ENCODE measurements at places on chromosomes 1 and 21. TPM values are rescaled to one million over a fixed set of nuclear protein-coding genes. Genes with fewer than 3 reads are reported as not detected.

Gene MRPL55
- total RNA-seq = 38.6 TPM

Gene AGTRAP
- 41.3 TPM for total RNA-seq

Gene HSD11B1
- total RNA-seq = 1.5 TPM

Gene C8A
- not detected for total RNA-seq

Gene LRRC8B
- 22.1 TPM for total RNA-seq

Gene LYPLA2
- 75.9 TPM for total RNA-seq

Gene CELA2A
- not detected for total RNA-seq

Gene GJA5
- not detected for total RNA-seq

Gene ITGB2
- 500 TPM for total RNA-seq

Gene CFAP74
- not detected for total RNA-seq

Gene BCAN
- not detected for total RNA-seq

Gene CLIC6
- not detected for total RNA-seq

Gene FAM151A
- not detected for total RNA-seq

Gene MROH9
- not detected for total RNA-seq

Gene BRINP2
- total RNA-seq = not detected

Gene BMP8A
- not detected for total RNA-seq

Gene DNAI4
- total RNA-seq = 2.9 TPM

Gene OR2AK2
- not detected for total RNA-seq

Gene GNG4
- total RNA-seq = 0.42 TPM

Gene KRTAP12-2
- not detected for total RNA-seq

Gene TCEA3
- 19.5 TPM for total RNA-seq

Gene RPTN
- total RNA-seq = not detected

Gene RORC
- 7.5 TPM for total RNA-seq

Gene SV2A
- 7.5 TPM for total RNA-seq

Gene F13B
- total RNA-seq = not detected

Gene FOXD3
- not detected for total RNA-seq

Gene MKNK1
- total RNA-seq = 58.2 TPM

Gene ADAM30
- not detected for total RNA-seq

Gene ATF6
- 28.0 TPM for total RNA-seq

Gene S100A7A
- not detected for total RNA-seq

Gene AMPD1
- not detected for total RNA-seq

Gene OLIG2
- not detected for total RNA-seq

Gene SLFNL1
- 0.25 TPM for total RNA-seq

Gene SLC30A1
- 9.6 TPM for total RNA-seq

Gene NR1I3
- not detected for total RNA-seq

Gene ACTN2
- not detected for total RNA-seq

Gene BRDT
- total RNA-seq = not detected

Gene EFNA3
- 2.7 TPM for total RNA-seq

Gene FAM43B
- total RNA-seq = not detected

Gene MPZ
- 5.2 TPM for total RNA-seq

Gene SELP
- 0.45 TPM for total RNA-seq

Gene TMEM222
- total RNA-seq = 38.4 TPM

Gene CLCA1
- total RNA-seq = not detected

Gene LAX1
- 20.5 TPM for total RNA-seq

Gene PIAS3
- total RNA-seq = 17.9 TPM

Gene FCRL1
- total RNA-seq = not detected

Gene MMP23B
- 2.3 TPM for total RNA-seq

Gene RNU1-4
- 2,316 TPM for total RNA-seq

Gene GSTM1
- 77.2 TPM for total RNA-seq

Gene GPR52
- 1.9 TPM for total RNA-seq

Gene TMEM50A
- 176 TPM for total RNA-seq

Gene S100A11
- 412 TPM for total RNA-seq

Gene RPE65
- total RNA-seq = not detected
